ENCODE measurements at places on chromosomes 6 and 20.

GRCh38 chr20:12875510-12875909 is 133.3 kb upstream of the SPTLC3 start:
- no peaks in the 10 kb centered on the region for H3K27me3 ChIP-seq
- no peak overlapping the region for H3K4me3 ChIP-seq
- peaks cover 2% of the 10 kb centered on the region for H3K4me1 ChIP-seq
- peak; percentile 5 for DNase-seq
- no peak overlapping the region for H3K27ac ChIP-seq

DNA sequence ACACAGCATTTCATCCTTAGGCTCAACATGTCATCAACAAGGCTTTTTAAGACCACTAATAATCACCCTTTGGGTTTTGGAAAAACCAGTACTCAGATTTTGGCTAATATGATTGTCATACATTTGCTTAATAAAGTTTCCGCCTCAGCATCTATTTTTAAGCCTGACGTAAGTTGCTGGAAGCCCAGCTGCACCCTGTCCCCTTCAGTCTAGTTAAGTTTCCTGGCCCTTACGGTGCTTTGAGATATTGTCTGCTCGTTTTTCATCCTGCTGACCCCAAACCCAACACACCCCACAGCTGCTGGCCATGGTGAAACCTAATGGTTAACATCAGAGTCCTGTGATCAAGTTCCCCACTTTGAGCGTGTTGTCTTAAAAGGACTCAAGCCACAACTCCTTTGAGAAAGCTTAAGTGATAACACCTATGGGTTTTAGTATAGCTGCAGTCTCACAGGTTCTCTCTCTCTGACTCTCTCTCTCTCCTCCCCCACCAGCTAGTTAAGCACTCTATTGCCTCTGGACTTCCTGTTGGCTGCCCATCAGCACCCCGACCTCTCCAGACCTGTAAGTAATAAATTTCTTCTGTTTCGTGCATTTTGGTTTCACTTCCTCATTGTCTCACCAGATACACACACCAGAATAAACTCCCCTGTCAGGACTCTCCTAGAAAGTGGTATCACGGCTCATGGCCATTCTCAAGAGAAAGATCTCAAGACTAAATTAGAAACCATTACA is 802.0 kb downstream of the C6orf118 start:
- no peak for DNase-seq
- peaks cover 2% of the 10 kb centered on the region for H3K4me1 ChIP-seq
- H3K36me3 ChIP-seq, result no peaks in the 10 kb centered on the region
- no peaks in the 10 kb centered on the region for H3K27me3 ChIP-seq

- H3K27ac ChIP-seq, result no peak overlapping the region
- H3K4me3 ChIP-seq, result no peak overlapping the region
- no peaks in the 10 kb centered on the region for H3K36me3 ChIP-seq
- peaks cover 3% of the 10 kb centered on the region for H3K4me1 ChIP-seq
Observed at GRCh38 chr6:38034274-38034914, 214.9 kb downstream of the ZFAND3 start.

DNA sequence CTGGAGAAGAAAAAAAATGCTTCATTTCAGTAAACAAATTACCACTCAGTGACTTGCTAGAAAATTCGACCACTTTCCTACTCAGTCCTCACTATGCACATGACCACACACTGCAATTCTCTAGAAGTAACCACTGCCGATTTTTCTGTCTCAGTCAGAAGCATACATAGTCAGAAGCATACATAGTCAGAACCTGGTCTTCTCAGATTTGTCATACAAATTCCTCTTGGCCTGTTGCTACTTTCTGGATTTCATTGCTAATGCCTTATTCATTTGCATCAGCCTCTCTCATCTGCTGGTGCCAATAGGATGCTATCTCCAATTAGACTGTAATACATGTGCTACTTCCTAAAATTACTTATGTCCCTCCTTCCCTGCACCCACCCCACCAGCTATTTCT is 10.2 kb upstream of the KIF16B start:
- H3K36me3 ChIP-seq, result no peaks in the 10 kb centered on the region
- H3K27me3 ChIP-seq, result no peaks in the 10 kb centered on the region
- H3K4me3 ChIP-seq, result no peak overlapping the region
- DNase-seq, result no peak
- H3K27ac ChIP-seq, result no peak overlapping the region
- no peaks in the 10 kb centered on the region for H3K4me1 ChIP-seq

- DNase-seq, result no peak
- peaks cover 6% of the 10 kb centered on the region for H3K4me1 ChIP-seq
- peaks cover 54% of the 10 kb centered on the region for H3K36me3 ChIP-seq
- no peak overlapping the region for H3K4me3 ChIP-seq
- no peaks in the 10 kb centered on the region for H3K27me3 ChIP-seq
Observed at GRCh38 chr6:163577404-163577803, 162.9 kb downstream of the QKI start.

Measured in neuronal stem cell (in vitro differentiated cells).